ENCODE measurements at places on chromosomes 3 and 15.

DNA sequence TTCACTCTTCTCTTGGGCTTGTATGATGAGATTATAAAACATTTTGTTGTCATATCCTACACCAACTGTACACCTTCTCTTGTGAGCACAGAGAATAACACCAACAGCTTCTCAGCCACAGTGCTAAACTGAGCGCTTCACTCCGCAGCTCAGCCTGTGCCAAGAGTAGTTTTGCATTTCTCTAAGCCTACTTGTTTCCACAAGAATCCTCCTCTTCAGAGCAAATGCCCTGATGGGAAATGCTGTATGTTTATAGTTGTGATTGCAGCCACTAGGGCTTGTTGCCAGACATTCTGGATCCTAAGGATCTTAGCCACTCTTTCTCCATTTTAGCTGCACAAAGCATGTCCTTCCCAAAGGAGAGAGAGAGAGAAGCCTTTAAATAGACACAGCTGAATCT is 138.8 kb upstream of the PLXND1 start:
- DNase-seq: no peak

- DNase-seq: no peak
Observed at GRCh38 chr15:91102546-91103330, 2.7 kb downstream of the SV2B start.

DNA sequence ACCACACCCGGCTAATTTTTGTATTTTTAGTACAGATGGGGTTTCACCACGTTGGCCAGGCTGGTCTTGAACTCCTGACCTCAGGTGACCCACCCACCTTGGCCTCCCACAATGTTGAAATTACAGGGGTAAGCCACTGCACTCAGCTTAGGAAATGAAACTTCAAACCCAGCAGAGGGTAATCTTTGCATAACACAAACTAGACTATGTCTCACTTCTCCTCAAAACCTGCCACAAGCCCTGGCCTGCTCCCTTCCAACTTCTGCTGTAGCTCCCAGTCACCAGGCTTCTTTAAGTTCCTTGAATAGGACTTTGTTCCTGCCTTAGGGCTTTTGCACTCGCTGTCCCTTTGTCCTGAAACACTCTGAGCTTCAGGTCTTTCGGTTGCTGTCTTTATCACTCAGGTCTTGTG is 39.2 kb upstream of the SEMA4B start:
- no peak for DNase-seq

DNA sequence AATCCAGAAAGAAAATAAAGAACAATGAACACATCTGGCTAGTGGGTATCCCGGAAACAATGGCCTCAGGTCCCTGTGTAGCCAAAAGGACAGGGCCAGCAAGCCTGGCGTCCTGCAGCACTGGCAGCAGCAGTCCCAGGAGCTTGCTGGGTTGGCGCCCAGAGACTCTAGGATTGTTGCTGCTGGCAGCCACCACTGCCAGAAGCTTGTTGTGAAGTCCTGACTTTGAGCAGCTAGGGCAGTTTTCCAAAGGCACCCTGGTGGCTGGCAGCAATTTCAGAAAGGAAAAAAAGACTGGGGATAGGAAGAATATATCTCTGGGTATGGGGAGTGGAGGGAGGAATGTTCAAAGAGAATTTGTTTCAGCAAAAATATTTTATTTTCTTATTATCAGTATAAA is 11.3 kb downstream of the SHQ1 start:
- no peak for DNase-seq

GRCh38 chr3:99413504-99413903 is 224.9 kb upstream of the COL8A1 start:
- no peak for DNase-seq

DNA sequence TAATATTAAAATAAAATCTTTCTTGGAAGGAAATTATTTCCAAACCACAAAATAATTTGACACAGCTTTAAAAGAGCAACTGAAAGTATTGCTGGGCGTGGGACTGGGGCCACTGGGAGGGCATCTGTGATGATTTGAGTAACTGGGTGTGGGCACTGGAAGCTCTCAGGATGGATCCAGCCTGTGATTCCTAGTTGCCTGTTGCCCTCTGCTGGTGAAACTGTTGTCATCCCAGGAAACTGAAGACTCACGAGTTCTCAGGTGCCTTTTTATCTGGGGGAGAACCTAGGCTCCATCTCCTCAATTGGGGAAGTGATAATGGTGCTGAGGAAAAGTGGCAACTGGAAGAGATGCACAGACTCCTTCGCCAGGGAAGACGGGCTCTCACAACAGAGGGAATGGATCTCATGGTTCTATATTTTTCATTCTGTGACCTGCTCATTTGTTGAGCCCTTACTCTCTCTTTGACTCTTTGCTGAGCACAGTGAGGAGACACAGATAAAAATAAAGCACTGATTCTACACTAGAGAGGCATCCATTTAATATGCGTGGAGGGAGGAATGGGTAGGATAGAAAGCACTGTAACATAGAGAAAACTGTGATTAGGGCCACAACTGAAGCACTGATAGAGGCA is 61.6 kb downstream of the TPRG1 start:
- peak; percentile 46 for DNase-seq
